ENCODE measurements at places on chromosomes 5 and 9. TPM values are rescaled to one million over a fixed set of nuclear protein-coding genes. Genes with fewer than 3 reads are reported as not detected.

Gene MED22
- total RNA-seq: 29.1 TPM

GRCh38 chr5:176469296-176469695 lies 21.1 kb downstream of the FAF2 start:
- no peak overlapping the region for H3K27ac ChIP-seq
- H3K27me3 ChIP-seq: no peaks in the 10 kb centered on the region
- H3K4me3 ChIP-seq: no peak overlapping the region
- peaks cover 25% of the 10 kb centered on the region for H3K36me3 ChIP-seq
- no peak for DNase-seq

Gene CBY3
- not detected for total RNA-seq

Gene SPTAN1
- 292 TPM for total RNA-seq
